Stimulated activated CD4-positive, alpha-beta T cell treated with anti-CD3 and anti-CD28 coated beads, Interleukin-2, amount 100 ng/mL, for 24 hours (primary cell): ENCODE measurements at places on chromosomes 1 and 21.

DNA sequence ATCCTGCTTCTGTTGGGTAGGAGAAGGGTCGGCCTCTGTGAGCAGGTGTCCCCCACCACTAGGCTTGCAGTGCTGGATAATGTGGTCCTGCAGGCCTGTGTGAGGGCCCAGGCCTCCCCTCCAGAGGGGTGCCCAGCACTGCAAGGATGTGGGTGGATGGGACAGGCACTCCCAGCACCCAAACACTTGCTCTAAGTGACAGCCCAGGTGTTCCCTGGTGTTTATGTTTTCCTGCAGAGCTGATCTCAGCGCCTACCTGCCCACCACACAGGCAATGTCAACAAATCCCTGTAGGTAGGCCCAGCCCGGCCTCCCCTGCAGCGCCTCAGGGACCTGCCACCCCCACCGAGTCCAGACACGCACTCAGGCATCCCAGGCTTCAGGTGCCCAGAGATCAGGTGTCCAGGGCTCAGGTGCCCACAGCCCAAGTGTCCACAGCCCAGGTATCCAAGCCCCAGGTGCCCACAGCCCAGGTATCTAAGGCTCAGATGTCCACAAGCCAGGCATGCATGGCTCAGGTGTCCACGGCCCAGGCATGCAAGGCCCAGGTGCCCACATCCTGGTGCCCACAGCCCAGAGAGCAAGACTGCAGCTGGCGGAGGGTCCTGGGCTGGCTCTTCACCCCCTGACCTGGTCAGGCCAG is 59.2 kb downstream of the WNT9A start:
- no peak for DNase-seq

GRCh38 chr1:223052931-223053330 is 90.1 kb downstream of the TLR5 start:
- DNase-seq = no peak

DNA sequence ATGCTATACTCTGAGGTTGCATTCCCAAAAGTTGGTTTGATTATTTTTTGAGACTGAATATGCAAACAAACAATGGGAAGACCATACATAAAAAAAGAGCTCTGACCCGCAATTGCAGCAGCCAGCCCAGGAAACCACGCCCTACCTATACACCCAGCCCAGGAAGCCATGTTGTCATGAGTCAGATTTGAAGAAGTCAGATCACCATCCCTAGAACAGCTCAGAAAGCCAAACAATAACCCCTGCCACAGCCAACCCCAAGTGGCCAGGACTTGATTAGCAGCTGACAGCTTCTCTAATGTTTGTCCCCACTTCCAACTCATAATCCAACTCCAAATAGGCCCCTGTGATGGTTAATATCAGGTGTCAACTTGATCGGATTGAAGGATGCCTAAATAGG is 621.9 kb downstream of the NPHP4 start:
- no peak for DNase-seq

GRCh38 chr1:109266965-109267364 is 16.0 kb downstream of the PSRC1 start:
- no peak for DNase-seq

- DNase-seq = peak; percentile 59
Observed at GRCh38 chr21:34974162-34974981, 74.7 kb downstream of the RUNX1 start.

- DNase-seq = no peak
Observed at GRCh38 chr1:160284220-160284781, 632 bp downstream of the PEX19 start.

DNA sequence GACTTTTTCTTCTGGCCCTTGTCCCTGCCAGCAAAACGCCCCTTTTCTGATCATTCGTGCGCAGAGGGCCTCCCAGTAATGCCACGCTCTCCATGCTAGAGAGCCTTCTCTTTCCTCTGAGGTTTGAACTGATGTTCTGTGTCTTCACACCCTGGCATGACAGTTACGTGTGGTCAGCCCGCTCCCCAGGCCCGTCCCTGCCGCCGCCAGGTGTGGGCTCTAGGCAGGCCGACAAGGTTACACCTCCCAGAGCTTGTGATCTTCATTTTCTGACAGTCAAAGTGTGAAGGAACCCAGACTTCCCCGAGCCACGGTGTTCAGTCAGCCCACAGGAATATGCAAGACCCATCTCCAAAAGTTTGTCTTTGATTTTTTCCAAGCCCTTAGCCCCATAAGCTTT is 265.6 kb downstream of the TM2D1 start:
- no peak for DNase-seq

DNA sequence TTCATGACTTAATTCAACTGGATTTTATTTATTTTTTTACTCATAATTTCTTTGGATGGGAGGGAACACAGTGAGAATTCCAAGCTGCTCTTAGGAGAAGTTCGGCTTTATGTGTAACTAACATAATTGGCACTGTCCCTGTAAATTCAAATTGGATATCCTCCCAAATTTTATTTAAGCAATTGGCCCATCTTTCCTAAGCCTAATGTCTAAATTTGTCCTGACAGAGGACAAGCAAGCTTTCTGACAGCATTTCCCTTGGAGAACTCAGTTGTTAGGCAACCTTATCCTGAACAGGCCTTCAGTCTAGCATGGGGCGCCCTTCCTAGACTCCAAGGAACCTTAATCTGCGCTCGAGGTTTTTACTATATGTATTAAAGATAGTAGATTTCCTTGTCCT is 550.3 kb downstream of the NUF2 start:
- DNase-seq = no peak

- DNase-seq = no peak
Observed at GRCh38 chr1:156490401-156491032, 10.1 kb downstream of the MEF2D start.

- DNase-seq = no peak
Observed at GRCh38 chr1:156452907-156453306, 47.7 kb downstream of the MEF2D start.

DNA sequence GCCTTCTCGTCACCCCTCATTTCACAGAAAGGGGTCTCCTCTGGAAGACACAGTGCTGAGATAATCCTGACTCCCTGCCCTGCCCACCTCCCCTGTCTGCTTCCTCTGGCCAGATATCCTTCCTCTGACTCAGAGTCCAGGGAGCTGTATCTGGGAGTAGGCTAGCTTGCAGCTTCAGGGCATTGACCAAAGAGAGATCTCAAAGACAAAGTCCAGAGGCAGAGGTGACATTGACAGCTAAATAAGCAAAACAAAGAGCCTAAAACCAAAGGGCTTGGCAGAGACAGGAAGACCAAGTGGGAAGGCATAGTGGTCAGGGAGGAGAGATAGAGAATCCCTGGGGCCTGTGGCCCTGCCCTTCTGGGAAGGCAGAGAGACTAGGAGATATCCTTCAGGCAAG is 64.9 kb downstream of the TNR start:
- no peak for DNase-seq

- no peak for DNase-seq
Observed at GRCh38 chr1:220966881-220967611, 87.8 kb downstream of the HLX start.

GRCh38 chr1:200627575-200628222 is 7.1 kb upstream of the KIF14 start:
- DNase-seq = no peak

- DNase-seq = no peak
Observed at GRCh38 chr1:233019778-233020325, 69.4 kb downstream of the NTPCR start.

DNA sequence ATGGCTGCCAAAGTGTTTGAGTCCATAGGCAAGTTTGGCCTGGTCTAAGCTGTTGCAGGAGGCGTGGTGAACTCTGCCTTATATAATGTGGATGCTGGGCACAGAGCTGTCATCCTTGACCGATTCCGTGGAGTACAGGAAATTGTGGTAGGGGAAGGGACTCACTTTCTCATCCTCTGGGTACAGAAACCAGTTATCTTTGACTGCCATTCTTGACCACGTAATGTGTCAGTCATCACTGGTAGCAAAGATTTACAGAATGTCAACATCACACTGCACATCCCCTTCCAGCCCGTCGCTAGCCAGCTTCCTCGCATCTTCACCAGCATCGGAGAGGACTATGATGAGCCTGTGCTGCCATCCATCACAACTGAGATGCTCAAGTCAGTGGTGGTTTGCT is 215.8 kb upstream of the JUN start:
- DNase-seq = no peak

- no peak for DNase-seq
Observed at GRCh38 chr1:225666495-225666894, 13.6 kb upstream of the ENAH start.

DNA sequence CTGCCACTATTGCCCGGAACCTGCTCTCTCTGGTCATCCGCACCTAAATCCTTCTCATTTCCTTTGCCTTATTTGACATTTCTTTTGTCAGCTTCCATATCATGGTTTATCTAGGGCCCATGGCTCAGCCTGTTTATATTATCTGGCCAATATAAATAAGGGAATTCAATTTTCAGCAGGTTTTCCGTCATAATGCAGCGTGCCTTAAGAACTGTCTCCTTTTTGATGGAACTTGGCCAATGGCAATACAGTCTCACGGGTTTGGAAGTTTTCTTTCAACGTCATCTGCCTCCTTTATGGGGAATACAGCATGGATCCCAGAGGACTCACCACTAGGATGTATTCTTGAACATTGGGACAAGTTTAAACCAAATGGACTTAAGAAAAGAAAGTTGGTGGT is 77.8 kb upstream of the KIAA0040 start:
- no peak for DNase-seq

DNA sequence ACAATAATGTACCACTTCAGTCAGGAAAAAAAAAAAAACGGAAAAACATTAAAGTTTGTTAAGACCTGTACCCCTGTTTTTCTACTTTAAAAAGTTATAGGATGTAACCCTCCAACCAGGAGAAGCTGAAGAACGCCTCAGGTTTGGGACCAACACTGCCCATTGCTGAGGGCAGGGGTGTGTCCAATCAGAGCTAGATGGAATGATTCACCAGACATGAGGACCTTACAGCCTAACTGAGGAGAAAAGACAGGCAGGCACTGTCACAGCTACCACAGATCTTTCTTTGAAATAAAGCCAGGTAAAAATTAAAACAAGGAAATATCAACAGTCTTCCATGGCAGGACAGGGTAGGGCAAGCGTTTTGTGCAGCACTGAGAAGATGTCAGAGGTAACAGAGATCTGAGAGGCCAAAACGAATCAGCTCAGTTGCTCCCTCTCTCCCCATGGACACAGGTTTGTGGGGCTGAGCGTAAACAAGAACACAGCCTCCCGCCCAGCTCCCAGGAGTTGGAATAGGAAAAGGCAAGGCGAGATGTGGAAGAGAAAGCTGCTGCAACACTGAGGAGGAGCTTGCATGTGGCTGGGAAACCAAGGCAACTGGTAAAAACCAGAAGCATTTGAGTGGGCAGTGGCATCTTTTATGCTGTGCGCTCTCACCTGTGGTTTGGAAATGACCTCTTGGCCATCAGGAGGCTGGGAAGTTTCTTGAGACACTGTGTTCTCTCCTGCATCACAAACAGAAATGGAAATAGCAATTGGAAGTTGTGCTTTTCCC is 34.0 kb downstream of the SEC16B start:
- DNase-seq = no peak

DNA sequence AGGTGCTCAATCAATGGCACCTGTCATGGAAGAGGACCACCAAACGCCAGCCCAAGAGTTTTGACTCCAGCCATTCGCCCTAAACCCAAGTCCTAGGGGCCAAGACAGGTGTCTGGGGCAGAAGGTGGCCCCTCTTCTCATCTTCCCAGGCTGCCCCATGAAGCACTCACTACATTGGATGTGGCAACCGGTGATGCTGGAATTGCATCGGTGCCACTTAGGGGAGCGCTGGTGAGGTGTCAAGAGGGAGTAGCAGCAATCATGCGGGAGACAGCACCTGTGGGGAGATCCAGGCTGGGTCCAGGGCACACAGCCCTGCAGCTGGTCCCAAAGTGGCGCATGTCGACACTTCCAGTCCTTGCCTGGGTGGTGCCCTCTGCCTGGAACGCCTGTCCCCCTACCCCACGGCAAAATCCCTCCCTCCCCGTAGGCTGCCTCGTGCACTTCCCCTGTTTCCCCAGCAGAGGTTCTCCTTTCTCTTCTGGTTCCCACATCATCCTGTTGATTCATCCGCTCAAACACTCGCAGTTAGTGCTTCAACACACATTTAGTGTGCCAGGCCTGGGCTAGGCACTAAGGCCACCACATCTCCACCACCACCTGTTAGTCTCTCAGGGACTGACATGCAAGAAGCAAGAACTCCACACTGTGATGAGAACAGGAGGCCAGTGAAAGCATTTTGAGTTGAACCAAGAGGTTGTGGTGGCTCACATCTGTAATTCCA is 18.5 kb downstream of the PLA2G2D start:
- DNase-seq = peak; percentile 34

GRCh38 chr1:101264697-101265096 is 27.9 kb downstream of the S1PR1 start:
- DNase-seq = no peak

- DNase-seq = no peak
Observed at GRCh38 chr21:41318218-41318617, 1.6 kb downstream of the FAM3B start.

DNA sequence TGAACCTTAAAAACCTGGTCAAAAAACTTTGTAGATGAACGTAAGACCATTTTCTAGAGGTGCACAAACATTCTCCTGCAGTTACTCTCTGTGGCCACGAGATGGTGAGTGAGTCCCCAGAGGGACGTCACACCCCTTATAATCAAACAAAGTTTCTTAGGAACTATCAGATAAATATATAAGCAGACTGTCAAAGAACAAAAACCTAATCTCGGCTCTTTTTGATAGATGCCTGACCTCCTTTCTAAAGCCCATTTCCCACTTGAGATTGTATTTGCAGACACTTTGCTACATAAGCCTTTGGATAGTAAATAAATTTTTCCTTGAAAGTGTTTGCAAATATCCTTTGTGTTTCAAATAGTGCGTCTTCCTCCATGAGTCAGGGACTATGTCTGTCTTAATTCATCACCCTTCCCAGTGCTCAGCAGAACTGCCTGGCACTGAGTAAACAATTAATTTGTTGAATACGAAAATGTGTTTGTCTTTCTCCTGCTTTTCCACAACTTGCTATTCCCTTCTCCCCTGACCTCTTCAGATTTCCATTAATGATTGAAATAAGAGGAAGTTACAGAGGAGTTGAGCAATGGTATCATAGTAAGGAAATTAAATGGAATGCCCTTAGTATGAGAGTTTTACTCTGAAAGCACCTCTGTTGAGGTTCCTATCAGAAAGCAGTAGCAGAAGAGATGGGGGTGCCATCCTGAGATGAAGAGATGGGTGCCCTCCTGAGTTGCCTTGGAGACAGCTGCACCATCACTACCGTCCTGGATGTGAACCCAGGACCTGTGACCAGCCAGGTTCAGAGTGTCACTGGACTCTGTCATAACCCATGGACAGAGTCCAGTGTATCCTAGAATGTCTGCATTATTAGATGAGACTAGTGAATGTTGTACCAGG is 57.8 kb upstream of the RAVER2 start:
- peak; percentile 17 for DNase-seq

DNA sequence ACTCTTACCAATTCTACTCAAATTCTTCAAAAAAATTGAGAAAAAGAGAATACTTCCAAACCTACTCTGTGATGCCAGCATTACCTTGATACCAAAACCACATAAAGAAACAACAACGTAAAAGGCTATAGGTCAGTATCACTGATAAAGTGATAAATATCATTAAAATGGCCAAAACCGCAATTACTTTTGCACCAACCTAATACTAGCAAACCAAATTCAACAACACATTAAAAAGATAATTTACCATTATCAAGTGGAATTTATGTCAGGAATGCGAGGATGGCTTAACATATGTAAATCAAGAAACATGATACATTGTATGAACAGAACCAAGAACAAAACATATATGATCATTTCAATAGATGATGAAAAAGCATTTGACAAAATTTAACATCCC is 7.0 kb downstream of the SPAG17 start:
- DNase-seq = no peak

GRCh38 chr1:243910607-243911006 is 60.6 kb upstream of the AKT3 start:
- no peak for DNase-seq
